ENCODE measurements at places on chromosomes 7 and 10.

- no peak overlapping the region for H3K27ac ChIP-seq
- H3K4me1 ChIP-seq, result peaks cover 3% of the 10 kb centered on the region
- DNase-seq, result no peak
- no peak overlapping the region for H3K4me3 ChIP-seq
Observed at GRCh38 chr7:151120896-151121295, 34.6 kb downstream of the AGAP3 start.

DNA sequence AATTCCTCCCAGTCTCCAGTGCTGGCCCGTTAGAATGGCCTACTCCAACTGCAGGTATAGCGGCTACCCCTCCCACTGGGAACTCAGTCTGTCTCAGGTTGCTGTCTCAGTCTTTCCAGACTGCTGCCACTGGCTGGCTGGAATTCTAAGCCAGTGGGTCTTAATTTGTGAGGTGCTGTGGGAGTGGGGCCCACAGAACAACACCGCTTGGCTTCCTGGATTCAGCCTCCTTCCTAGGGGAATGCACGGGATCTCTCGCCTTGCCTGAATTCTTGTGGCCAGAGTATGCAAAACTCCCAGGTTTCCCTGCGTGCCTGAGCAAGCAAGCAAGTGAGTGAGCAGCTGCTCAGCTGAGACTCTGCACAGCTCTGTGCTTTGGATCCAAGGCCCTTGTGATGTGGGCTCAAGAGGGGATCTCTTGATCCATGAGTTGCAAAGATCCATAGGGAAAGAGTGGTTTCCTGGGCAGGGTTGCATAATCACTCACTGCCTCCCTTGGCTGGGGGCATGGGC is 41.5 kb upstream of the GPR141 start:
- H3K4me3 ChIP-seq, result no peak overlapping the region
- no peaks in the 10 kb centered on the region for H3K4me1 ChIP-seq
- H3K27me3 ChIP-seq, result no peaks in the 10 kb centered on the region
- no peaks in the 10 kb centered on the region for H3K36me3 ChIP-seq
- DNase-seq, result no peak

DNA sequence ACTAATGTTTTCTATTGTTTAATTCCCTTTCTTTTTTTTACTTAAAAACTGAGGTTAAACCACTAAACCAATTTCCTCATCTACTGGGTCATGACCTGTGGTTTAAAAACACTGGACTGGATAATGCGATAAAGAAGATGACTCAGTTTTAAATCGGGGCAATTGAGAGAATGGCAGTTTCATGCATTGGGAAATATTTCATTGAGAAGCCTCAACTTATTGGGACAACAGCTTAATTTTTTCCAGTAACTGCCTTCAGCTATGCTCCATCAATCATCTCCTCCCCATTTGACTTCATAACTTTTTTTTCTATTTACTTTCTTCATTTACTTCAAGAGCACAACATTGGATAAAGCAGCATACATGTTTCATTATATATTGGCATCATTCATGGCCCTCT is 61.8 kb upstream of the MET start:
- no peaks in the 10 kb centered on the region for H3K27me3 ChIP-seq
- DNase-seq, result no peak
- H3K4me1 ChIP-seq, result no peaks in the 10 kb centered on the region

- no peaks in the 10 kb centered on the region for H3K36me3 ChIP-seq
- H3K4me1 ChIP-seq, result no peaks in the 10 kb centered on the region
- H3K4me3 ChIP-seq, result no peak overlapping the region
Observed at GRCh38 chr7:95066737-95067530, 159.5 kb downstream of the PPP1R9A start.

- no peaks in the 10 kb centered on the region for H3K4me1 ChIP-seq
- H3K27me3 ChIP-seq, result no peaks in the 10 kb centered on the region
- H3K4me3 ChIP-seq, result no peak overlapping the region
- H3K36me3 ChIP-seq, result no peaks in the 10 kb centered on the region
- DNase-seq, result no peak
- no peak overlapping the region for H3K27ac ChIP-seq
Observed at GRCh38 chr7:4137552-4137951, 544.5 kb upstream of the FOXK1 start.

DNA sequence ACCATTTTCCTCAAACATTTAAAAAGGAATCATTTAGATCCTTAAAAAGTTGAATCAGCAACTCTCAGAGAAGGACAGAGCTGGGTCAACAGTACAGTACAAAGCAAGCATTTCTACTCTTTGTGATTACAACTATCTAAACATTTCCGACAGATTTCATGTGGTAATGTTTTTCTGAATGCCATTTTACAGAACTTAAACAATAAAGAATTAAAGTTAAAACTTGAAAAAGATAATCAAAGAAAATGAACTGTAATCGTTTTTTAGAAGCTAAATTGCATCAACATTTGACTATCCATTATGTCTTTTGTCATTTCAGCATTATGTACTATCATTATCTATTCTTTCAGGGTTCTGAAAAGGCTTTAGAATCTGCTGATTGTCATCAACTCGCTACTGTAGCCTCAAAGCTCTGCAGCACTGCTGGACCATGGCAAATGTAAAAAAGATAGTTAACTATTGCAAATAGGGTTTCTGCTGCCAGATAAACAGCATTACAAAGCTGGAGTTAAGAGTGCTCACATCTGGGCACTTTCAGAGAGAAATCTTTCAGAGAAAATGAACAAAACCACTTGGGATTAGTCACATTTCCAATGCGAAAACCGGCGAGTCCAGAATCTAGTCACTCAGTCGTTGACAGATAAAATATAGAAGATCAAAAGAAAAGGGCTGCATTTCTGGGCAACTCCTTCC is 160.4 kb upstream of the LAMB4 start:
- no peaks in the 10 kb centered on the region for H3K27me3 ChIP-seq
- H3K36me3 ChIP-seq, result no peaks in the 10 kb centered on the region
- H3K4me1 ChIP-seq, result no peaks in the 10 kb centered on the region
- no peak overlapping the region for H3K27ac ChIP-seq

- H3K36me3 ChIP-seq, result no peaks in the 10 kb centered on the region
- no peak for DNase-seq
- H3K4me1 ChIP-seq, result no peaks in the 10 kb centered on the region
- no peak overlapping the region for H3K4me3 ChIP-seq
- H3K27me3 ChIP-seq, result no peaks in the 10 kb centered on the region
Observed at GRCh38 chr7:94567396-94567795, 57.8 kb downstream of the CASD1 start.

GRCh38 chr10:122336961-122337360 is 37.5 kb upstream of the PLEKHA1 start:
- H3K27ac ChIP-seq, result no peak overlapping the region
- H3K36me3 ChIP-seq, result no peaks in the 10 kb centered on the region
- no peak overlapping the region for H3K4me3 ChIP-seq
- no peaks in the 10 kb centered on the region for H3K4me1 ChIP-seq

DNA sequence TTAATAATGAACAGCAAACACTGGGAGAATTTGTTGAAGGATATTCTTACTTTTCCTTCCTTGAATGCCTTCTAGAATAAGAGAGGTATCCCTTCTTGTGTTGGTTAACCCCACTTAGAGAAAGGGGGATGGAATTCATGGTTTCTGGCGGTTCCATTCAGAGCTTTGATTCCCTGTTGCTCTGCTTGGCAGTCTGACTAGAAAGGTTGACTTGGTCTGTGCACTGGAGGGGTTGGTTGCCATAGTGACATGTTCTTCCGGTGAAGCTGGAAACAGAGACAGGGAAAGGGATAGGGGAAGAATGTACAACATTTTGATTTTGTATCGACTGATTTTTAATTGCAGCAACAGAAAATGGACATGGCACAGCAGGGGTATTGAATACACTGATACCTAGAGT is 2.5 kb downstream of the TMEM178B start:
- DNase-seq, result no peak
- no peak overlapping the region for H3K27ac ChIP-seq
- H3K4me3 ChIP-seq, result no peak overlapping the region
- H3K27me3 ChIP-seq, result peaks cover 7% of the 10 kb centered on the region
- no peaks in the 10 kb centered on the region for H3K36me3 ChIP-seq

- no peak overlapping the region for H3K4me3 ChIP-seq
- DNase-seq, result no peak
- H3K4me1 ChIP-seq, result no peaks in the 10 kb centered on the region
- no peak overlapping the region for H3K27ac ChIP-seq
Observed at GRCh38 chr10:21505711-21506278, 19.7 kb downstream of the SKIDA1 start.

Data from ascending aorta (tissue), 2 donors.